ENCODE measurements at places on chromosomes 6 and 20.

GRCh38 chr6:161353208-161353613, 79.3 kb upstream of the AGPAT4 start:
- no peak for DNase-seq
- no peaks in the 10 kb centered on the region for H3K36me3 ChIP-seq
- no peaks in the 10 kb centered on the region for H3K27me3 ChIP-seq
- no peak overlapping the region for H3K27ac ChIP-seq
- H3K4me3 ChIP-seq: no peak overlapping the region

GRCh38 chr6:18269253-18269652, 4.9 kb upstream of the DEK start:
- no peak for DNase-seq
- no peak overlapping the region for H3K4me3 ChIP-seq
- H3K36me3 ChIP-seq: peaks cover 8% of the 10 kb centered on the region
- peaks cover 10% of the 10 kb centered on the region for H3K4me1 ChIP-seq
- H3K27ac ChIP-seq: no peak overlapping the region

GRCh38 chr20:50191544-50192363, 1.1 kb downstream of the CEBPB start:
- peaks cover 13% of the 10 kb centered on the region for H3K36me3 ChIP-seq
- H3K4me3 ChIP-seq: peak overlapping the region; percentile 91
- no peaks in the 10 kb centered on the region for H3K27me3 ChIP-seq
- peak; percentile 59 for DNase-seq
- peak overlapping the region; percentile 97 for H3K27ac ChIP-seq

- H3K27ac ChIP-seq: no peak overlapping the region
- no peak overlapping the region for H3K4me3 ChIP-seq
- peaks cover 8% of the 10 kb centered on the region for H3K27me3 ChIP-seq
- no peak for DNase-seq
- H3K36me3 ChIP-seq: no peaks in the 10 kb centered on the region
- H3K4me1 ChIP-seq: no peaks in the 10 kb centered on the region
Measured at GRCh38 chr6:134740027-134740373, 209.9 kb downstream of the ALDH8A1 start.

DNA sequence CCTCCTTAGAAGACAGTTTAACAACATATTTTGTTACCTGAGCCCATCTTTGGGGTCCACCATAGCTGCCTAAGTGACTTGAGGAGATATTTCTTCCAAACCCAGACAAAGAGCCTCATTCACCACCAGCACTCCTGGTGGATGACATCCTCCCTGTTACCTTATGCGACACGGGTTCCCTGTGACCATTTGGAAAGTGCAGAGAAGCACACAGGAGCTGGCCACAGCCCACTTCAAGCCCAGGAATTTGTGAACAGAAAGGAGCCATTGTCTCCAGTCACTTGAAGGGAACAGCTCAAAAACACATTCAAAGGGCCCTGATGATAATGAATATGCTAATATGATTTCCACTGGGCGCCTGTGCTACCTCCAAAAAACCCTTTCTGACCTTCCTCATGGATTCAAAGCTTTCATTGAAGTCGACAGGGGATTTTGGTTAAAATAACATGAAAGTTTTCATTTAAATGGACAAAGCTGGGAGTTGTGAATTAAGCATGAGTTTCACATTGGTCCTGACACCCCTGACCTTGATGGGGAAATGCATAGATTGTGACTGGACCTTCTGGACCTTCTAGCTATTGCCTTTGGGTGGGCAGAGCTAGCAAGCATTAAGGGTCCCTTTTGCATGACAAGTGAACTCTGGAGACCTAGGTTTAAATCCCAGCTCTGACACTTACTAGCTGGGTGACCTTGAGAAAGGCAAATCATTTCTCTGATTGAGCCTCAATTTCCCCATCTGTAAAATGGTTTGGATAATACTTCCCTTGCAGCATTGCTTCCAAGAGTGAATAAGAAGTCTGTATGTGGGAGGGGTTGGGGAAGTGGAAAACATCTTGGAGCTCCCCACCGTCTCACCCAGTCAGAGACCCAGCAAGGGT, 83.3 kb upstream of the SIRPA start:
- peaks cover 37% of the 10 kb centered on the region for H3K27me3 ChIP-seq
- DNase-seq: no peak
- no peak overlapping the region for H3K4me3 ChIP-seq
- H3K36me3 ChIP-seq: no peaks in the 10 kb centered on the region

GRCh38 chr6:79646561-79646960, 15.4 kb downstream of the SH3BGRL2 start:
- no peak for DNase-seq
- peaks cover 5% of the 10 kb centered on the region for H3K27me3 ChIP-seq
- no peak overlapping the region for H3K27ac ChIP-seq
- H3K4me1 ChIP-seq: peaks cover 7% of the 10 kb centered on the region
- no peak overlapping the region for H3K4me3 ChIP-seq

Data from activated naive CD8-positive, alpha-beta T cell treated with anti-CD3 and anti-CD28 coated beads, Interleukin-2, amount 50 U/mL, for 24 hours (primary cell).